Epithelial cell of alveolus of lung (primary cell): ENCODE measurements at places on chromosomes 1 and 21. TPM values are rescaled to one million over a fixed set of nuclear protein-coding genes. Genes with fewer than 3 reads are reported as not detected.

NRDC gene
- total RNA-seq, result 53.5 and 64.3 TPM in 2 replicates

TMEM9 gene
- total RNA-seq, result 113 and 131 TPM in 2 replicates

KIF26B gene
- total RNA-seq, result 2.3 and 2.7 TPM in 2 replicates

RIPK4 gene
- 0.16 and 1.0 TPM in 2 replicates for total RNA-seq

CAPN9 gene
- total RNA-seq, result not detected in 2 replicates

KRTAP13-2 gene
- not detected in 2 replicates for total RNA-seq

ARTN gene
- total RNA-seq, result under 0.01 TPM in 1 of 2 replicates, not detected in the other

SELE gene
- total RNA-seq, result not detected in 2 replicates

BRINP3 gene
- total RNA-seq, result 1.7 and 3.3 TPM in 2 replicates

TRPM2 gene
- total RNA-seq, result not detected in 2 replicates

CRYBG2 gene
- 0.26 TPM in 1 of 2 replicates, not detected in the other for total RNA-seq

MFSD2A gene
- 0.32 and 10.3 TPM in 2 replicates for total RNA-seq

LORICRIN gene
- total RNA-seq, result not detected in 2 replicates

CHD5 gene
- under 0.01 and 0.24 TPM in 2 replicates for total RNA-seq

C1orf185 gene
- not detected in 2 replicates for total RNA-seq

HPCAL4 gene
- total RNA-seq, result not detected in 2 replicates

TTC39A gene
- total RNA-seq, result 0.26 and 0.40 TPM in 2 replicates

TNFRSF25 gene
- total RNA-seq, result 0.26 and 7.8 TPM in 2 replicates

PRDX6 gene
- total RNA-seq, result 275 and 449 TPM in 2 replicates

KRTAP21-2 gene
- not detected in 2 replicates for total RNA-seq

HHIPL2 gene
- total RNA-seq, result not detected in 2 replicates

LRP8 gene
- total RNA-seq, result 2.1 and 17.1 TPM in 2 replicates

SPATA45 gene
- total RNA-seq, result not detected in 2 replicates

IGSF5 gene
- total RNA-seq, result not detected in 2 replicates

TMEM52 gene
- 0.65 and 4.5 TPM in 2 replicates for total RNA-seq
